GM12878 (cell line): ENCODE measurements at places on chromosomes 7 and 10.

GRCh38 chr10:34880817-34881216 is 65.7 kb upstream of the PARD3 start:
- DNase-seq, result no peak

DNA sequence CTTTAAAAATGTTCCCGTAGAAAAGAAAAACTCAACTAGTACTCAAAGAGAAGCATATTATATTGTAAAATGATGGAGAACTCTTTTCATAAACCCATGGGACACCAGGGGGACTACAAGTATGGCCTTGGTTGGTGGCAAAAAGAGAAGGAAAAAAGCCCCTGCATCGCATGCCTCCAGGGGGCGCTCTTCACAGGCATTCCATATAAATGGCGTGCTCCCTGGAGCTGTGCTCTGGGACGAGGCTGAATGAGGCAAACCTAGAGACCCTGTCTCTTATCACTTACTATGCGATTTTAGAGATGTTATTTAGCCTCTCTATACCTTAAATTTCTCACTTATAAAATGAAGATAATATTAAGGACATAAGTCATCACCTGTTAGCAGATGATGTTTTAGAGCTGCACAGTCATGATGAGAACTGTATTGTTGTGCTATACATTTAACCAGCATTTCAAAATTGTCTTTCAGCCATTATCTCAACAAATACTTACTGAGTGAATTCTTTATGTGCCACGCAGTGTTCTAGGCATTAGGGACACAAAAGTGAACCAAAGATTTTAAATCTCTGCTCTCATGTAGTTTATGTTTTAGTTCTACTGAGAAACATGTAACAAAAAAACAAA is 105.8 kb downstream of the ARHGAP21 start:
- DNase-seq, result no peak

GRCh38 chr10:132386419-132386831 is 10.6 kb upstream of the PWWP2B start:
- DNase-seq, result no peak

DNA sequence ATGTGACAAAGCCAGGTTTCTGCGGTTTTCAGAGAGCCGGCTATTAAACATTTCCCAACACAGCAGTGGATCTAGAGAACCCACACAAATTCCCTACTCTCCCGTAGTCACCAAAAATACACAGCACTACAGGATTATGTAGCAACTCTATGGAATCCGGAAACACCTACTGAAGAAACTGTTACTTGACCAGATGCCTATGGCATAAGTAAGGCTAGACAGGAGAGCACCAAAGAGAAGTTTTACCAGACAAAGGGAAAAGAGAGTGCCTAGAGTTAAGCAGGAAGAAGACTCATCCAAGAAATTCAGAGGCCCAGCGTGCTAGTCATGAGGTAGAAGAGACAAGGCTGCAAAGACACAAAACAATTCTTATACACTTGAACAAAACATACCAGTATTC is 321.1 kb downstream of the PARD3 start:
- no peak for DNase-seq

DNA sequence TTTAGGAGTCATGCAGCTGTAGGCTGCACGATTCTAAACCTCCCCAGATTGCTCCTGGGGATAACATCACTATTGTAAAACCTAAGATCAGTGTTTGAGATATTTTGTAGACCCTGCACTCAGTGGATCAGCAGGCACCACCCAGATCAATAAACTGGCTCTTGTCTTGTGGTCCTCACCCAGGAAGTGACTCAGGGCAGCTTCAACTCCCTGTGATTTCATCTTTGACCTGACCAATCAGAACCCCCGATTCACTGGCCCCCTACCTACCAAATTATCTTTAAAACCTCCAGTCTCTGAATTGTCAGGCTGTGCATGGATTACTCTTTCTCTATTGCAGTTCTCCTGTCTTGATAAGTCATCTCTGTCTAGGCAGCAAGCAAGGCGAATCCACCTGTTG is 25.7 kb downstream of the ARL5B start:
- no peak for DNase-seq

DNA sequence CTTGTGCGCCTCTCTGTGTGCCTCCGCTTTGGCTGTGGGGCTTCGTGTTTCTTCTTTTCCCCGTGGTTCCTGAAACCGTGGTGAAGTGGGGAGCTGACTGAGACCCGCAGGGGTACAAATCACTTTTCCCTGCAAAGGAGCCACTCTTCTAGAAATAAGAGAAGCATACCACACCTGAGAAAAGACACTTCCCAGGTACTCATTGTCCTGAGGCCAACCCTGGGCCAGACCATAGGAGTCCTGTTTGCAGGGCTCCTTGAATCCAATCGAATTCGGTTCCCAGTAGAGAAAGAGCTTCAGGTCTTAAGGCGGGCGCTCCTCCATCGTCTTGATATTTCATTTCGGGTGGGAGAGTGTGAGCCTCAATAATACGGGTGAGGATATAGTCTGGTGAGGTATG is 32.4 kb upstream of the ZNF273 start:
- no peak for DNase-seq

DNA sequence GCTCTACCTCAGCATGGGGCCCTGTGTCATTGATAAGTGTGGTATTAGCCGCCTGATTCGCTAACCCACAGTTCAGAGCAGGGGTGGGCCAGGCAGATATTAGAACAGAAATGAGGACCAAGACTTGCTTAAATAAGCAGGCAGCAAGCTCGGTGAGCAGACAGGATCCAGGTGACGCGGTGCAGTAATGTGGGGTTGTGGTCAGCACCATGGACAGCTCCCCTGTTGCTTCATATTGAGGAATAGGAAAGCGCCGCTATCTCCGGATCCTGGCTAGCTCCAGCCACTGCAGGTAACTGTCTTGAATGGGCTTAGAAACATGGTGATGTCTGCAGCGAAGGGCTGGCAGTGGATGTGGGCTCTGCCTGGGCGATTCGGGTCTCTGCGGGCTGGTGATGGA is 51.3 kb upstream of the GPR26 start:
- no peak for DNase-seq
